ENCODE measurements at places on chromosomes 4 and X.

DNA sequence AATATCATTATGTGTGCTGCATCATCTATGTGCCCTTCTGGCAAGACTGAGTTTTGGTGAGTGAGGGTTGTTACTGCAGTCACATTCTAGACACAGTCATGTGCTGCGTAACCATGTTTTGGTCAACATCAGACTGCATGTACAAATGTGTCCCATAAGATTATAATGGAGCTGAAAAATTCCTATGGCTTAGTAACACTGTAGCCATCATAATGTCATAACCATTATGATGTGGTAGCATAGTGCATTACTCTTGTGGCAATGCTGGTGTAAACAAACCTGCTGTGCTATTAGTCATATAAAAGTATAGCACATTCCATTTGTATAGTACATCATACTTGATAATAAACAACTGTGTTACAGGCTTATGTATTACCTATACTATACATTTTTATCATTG is 198.1 kb upstream of the NUDT6 start:
- DNase-seq = no peak

DNA sequence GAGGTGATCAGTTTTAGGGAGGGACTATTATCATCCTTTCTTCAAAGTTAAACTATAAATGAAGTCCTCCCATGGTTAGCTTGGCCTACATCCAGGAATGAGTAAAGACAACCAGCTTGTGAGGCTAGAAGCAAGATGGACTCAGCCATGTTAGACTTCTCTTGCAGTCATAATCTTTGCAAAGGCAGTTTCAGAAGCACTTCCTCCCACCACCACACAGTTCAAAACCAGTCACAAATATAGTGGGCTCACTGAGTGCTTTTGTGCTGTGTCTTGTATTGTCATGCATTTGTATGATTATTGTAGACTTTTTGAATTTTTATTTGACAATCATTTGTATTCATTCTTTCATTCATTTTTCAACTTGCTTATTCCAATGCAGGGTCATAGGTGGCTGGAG is 204.5 kb downstream of the ZNF674 start:
- no peak for DNase-seq

GRCh38 chr4:136113921-136114320 is 1418.4 kb downstream of the PCDH18 start:
- DNase-seq = no peak

DNA sequence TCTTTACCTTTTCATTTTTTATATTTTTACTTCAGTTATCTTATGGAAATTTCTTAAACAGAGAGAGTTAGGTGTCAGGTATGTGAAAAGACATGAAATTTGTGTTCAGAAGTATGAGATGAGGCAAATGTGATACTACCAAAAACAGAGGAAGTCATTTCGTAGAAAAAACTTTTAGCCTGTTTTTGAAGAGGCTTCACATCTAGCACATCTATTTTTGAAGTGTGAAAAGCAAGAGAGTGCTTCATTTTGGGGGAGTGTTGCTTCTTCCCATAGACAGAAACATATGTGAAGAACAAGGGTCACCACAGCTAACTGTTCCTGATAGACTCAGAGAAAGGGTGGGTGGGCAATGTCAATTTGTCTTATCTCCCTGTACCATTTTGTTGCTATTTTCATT is 125.3 kb downstream of the TET2 start:
- no peak for DNase-seq

GRCh38 chrX:100964362-100964761 is 5.1 kb upstream of the ARL13A start:
- DNase-seq = no peak

- no peak for DNase-seq
Measured at GRCh38 chr4:118968813-118969212, 80.2 kb downstream of the SYNPO2 start.

- DNase-seq = no peak
Measured at GRCh38 chr4:119746951-119747350, 118.3 kb upstream of the PDE5A start.

DNA sequence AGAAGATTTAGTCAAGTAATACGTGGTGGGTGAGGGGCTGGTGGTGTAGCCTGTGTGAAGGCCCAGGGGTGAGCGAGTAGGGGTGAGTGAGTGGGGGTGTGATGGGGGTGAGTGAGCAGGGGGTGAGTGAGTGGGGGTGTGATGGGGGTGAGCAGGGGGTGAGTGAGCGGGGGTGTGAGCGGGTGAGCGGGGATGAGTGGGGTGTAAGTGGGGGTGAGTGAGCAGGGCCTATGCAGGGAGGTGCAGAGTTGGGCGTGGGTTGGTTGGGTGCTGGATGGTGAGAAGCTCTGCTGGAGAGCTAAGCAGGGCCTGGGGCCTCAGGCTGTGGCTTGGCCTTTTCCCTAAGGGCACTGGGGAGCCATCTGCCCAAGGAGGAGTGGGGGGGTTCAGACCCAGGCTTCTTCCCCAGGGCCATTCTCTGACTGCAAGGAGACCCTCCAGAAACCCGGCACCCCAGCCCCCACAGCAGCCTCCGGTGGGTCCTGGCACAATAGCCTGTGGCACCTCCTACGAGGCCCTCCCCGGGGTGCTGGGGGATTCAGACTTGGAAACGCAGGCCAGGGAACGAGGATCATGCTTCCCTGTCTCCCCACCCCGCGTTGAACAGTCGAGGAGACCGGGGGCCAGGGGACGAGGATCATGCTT is 30.4 kb downstream of the SH3TC1 start:
- no peak for DNase-seq

- no peak for DNase-seq
Measured at GRCh38 chr4:42789041-42789567, 103.4 kb upstream of the GRXCR1 start.

DNA sequence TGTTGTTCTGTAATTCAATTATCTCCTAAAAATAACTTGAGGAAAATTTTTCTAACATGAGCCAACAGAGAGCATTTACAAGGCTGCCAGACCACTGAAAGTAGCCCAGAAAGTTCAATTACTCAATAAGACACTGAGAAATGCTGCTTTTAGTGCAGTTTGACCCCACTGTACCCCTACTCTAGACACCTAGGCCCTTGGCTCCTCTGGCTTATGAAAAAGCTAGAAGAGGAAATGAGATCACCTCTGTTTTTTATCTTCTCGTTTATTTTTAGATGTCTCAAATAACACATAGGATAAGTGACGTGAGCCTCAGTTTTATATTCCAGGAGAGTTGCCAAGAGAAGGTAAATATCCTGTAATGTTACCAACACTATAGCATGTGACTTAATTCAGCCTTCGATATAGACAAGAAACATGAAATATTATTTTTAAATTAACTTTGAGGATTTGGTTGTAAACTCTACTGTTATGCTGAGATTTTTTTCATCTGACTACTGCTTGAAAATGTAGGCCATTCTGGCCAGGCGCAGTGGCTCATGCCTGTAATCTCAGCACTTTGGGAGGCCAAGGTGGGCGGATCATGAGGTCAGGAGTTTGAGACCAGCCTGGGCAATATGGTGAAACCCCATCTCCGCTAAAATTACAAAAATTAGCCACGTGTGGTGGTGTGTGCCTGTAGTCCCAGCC is 24.4 kb downstream of the TNIP3 start:
- peak; percentile 10 for DNase-seq

- DNase-seq = no peak
Measured at GRCh38 chr4:94116842-94117241, 90.8 kb upstream of the SMARCAD1 start.

GRCh38 chr4:174198828-174199227 is 84.6 kb downstream of the FBXO8 start:
- peak; percentile 39 for DNase-seq

DNA sequence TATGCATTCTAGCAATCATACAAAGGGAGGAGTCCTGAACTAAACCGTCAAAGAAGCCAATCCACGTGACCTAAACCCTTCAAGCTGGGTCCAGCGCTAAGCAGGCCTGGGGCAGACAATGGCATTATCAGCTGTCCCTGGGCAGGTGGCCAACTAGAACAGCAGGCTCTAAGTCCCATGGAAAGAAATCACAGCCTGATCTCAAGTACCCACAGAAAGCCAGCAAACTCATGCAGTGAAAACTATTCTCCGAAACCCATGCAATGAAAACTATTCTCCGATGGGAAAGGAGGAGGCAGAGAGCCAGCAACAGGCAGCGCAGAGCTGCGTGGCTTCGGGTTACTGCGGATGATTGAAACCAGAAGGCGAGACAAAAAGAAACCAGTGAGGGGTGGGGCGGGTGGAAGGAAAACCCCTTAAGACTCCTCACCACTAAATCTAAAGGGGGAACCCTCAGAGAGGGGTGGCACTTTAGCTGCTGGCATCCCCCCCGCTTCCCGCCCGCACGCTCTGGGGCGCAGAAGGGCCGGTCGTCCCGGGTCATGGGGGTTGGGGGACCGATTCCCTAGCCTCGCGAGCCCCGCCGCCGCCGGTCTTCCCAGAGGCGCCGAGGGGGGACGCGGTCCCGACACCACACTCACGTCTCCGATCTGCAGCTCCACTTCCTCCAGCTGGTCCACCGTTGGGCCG is 567 bp downstream of the C4orf46 start:
- peak; percentile 73 for DNase-seq

- no peak for DNase-seq
Measured at GRCh38 chr4:101989551-101989950, 199.0 kb downstream of the BANK1 start.

GRCh38 chrX:149145845-149146285 is 359.2 kb downstream of the IDS start:
- DNase-seq = no peak

DNA sequence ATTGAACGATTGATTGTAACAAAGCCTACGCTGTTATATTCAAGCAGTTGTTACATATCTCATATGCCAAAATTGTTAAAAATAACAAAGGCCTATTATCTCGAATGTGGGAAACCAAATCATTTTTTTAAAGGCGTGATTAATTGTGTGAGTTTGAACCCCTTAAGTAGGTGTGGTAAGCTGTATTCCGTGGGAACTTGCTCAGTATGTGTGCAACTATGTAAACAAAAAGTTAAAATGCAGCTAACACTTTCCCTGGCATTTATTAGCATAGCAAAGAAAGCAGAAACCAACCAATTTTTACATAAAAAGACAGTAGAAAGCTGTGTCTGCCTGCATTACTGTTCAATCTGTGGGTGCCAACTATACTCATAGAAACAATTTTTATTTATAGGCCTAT is 166.0 kb upstream of the HAND2 start:
- no peak for DNase-seq

DNA sequence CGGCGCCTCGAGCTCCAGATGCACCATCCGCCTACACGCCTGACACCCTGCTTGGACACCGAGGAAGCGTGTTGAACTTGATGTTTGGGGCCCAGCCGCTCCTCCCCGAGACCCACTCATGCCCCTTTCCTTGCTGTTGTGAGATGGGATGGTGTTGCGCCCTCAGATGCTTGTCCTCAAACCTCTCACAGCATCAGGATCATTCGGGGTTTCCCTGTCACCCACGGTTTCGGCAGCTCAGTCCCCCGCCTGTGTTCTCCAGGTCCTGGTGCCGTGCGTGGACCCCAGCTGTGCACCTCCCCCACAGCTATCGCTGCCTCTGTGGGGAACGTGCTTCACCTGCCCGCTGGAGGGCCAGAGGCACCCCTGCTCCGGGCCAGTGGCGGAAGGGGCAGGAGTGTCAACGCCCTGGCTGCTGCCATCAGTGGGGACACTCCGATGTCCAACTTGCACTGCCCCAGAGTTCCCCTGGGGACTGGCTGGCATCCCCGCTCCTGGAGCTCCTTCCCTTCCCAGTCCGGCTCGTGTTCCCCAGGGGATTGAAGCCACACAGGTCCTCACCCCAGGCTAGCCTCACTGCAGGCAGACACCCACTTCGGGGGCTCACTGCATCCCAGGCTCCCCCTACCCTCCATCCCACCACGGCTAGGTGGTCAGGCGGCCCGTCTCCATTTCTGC is 82.3 kb upstream of the ADRA2C start:
- no peak for DNase-seq

DNA sequence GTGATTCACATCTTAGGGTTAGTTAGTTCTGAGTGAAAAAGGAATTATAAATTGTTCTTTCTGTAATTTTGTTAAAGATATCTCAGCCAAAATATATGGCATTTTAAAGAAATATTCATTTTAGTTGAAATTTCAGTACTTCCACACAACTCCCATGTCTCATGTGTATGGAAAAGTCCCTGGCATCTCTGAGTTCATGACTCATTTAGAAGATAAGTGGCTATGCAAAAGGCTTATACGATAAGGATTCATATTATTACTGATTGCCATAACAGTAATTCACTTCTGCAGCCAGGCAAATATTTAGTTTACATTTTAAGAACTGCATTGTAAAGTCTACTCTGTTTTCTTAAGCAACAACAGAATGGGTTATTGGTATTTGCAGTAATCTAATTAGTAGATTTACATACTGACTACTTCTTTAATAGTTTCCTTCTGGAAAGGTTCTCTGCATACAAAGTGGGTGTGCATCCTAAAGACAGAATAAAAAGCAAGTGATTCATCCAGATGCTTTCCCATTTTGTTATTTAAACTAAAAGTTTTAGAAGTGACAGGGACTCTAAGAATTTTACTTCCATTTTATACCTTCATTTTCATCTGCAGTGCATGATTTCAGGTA is 682.4 kb upstream of the PABPC4L start:
- no peak for DNase-seq

GRCh38 chr4:2394528-2394927 is 23.9 kb downstream of the ZFYVE28 start:
- DNase-seq = no peak

DNA sequence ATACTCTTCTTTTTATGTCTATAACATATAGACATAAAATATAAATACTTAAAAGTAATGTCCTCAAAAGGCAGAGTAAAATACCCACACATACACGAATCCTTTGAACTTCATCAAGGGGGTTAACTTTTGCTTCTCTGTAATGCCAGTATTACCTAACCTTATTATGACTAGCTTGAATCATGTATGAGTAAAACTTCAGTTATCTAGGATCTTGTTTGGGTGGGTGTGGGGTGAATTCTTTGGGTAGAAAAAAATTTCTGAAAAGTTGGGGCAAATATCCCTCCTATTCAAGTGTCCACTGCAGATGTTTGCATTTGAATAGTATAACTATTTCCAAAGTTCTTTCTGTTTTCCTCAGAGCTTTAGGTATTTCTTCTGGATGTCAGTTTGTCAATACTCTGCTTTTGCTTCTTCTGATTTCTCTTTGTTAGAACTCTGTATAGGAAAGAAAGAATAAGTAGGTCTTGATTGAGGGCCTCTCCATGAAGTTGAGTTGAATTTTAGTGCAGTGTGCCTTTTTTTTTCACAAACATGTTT is 173.8 kb downstream of the ADGRL3 start:
- DNase-seq = no peak

DNA sequence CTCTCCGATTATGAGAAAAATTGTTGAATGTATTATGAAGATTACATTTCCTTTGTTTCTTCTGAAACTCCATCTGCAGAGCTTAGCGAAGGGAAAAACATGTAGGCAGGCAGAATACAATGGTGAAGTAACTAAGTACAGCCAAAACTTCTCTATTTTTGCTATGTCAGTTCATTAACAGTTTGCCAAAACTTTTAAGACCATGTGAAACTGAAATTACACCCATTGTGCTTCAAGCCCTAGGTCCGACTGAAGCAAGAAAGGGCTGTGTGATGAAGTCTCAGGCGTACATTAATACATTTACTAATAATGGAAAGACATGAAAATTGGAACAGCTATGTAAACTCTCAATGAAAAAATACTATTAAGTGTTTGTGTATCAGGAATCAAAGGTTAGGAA is 398.0 kb downstream of the MAPK10 start:
- no peak for DNase-seq
